ENCODE measurements at places on chromosomes 2 and 18.

- DNase-seq: no peak
These were observed 21.5 kb upstream of the TNS1 start for GRCh38 chr2:218024336-218024735.

GRCh38 chr18:24024425-24024824, 9.9 kb downstream of the TTC39C start:
- DNase-seq: no peak

- no peak for DNase-seq
These were observed 4.8 kb upstream of the MRPL44 start for GRCh38 chr2:223952280-223952968.

DNA sequence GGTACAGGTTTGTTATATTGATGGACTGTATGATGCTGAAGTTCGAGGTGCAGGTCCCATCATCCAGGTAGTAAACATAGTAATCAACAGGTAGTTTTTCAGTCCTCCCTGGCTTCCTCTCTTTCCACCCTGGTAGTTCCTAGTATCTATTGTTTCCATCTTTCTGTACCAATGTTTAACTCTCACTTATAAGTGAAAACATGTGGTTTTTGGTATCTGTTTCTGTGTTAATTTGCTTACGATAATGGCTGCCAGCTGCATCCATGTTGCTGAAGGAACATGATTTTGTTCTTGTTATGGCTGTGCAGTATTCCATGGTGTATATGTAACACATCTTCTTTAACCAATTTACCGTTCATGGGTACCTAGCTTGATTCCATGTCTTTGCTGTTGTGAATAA, 69.6 kb upstream of the LRRTM1 start:
- no peak for DNase-seq

Measured in NCI-H1092 treated with DMSO at 0.1 percent for 48 hours (cell line).